Activated CD8-positive, alpha-beta memory T cell treated with anti-CD3 and anti-CD28 coated beads, Interleukin-2, amount 10 ng/mL, durations not matched to agents 7 days and 5 days (primary cell): ENCODE measurements at places on chromosomes 11 and 22. TPM values are rescaled to one million over a fixed set of nuclear protein-coding genes. Genes with fewer than 3 reads are reported as not detected.

DNA sequence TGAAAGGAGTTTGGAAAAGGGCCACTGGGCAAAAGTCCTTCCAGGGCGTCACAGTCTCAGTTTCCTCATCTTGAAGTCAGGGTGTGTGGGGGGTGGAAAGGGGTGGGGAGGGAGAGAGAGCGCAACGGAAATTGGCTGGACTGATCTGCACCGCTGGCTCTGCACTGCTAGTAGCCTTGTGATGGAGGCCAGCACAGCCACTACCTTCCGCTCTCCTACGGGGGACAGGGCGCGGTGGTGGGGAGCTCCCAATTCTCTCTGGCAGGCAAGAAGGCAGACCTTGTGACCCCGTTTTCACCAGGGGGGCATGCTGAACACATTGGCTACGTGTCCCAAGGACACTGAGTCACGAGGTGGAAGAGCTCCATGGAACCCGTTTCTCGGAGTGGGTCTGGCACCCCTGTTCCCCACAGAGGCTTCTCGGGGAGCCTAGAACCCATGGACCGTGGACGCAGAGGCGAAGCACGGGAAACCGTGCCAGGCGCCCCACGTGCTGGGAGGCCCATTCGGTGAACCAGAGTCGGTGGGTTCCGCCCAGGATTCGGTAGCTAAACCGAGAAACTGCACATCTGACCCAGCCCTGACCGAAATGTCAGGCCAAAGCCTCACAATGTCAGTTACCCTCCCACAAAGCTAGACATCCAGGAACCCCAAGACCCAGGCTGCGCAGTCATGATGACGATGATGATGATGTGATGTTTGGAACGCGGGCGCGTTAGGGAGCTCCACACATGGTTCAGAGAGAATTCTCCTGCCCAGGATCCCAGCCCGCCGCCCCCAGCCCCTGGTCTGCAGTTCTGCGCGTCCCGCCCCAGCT, 28.3 kb upstream of the WNT11 start:
- H3K27ac ChIP-seq = peak overlapping the region; percentile 95
- H3K36me3 ChIP-seq = no peaks in the 10 kb centered on the region
- H3K27me3 ChIP-seq = peaks cover 17% of the 10 kb centered on the region
- DNase-seq = peak; percentile 61
- H3K4me1 ChIP-seq = peaks cover 53% of the 10 kb centered on the region

DNA sequence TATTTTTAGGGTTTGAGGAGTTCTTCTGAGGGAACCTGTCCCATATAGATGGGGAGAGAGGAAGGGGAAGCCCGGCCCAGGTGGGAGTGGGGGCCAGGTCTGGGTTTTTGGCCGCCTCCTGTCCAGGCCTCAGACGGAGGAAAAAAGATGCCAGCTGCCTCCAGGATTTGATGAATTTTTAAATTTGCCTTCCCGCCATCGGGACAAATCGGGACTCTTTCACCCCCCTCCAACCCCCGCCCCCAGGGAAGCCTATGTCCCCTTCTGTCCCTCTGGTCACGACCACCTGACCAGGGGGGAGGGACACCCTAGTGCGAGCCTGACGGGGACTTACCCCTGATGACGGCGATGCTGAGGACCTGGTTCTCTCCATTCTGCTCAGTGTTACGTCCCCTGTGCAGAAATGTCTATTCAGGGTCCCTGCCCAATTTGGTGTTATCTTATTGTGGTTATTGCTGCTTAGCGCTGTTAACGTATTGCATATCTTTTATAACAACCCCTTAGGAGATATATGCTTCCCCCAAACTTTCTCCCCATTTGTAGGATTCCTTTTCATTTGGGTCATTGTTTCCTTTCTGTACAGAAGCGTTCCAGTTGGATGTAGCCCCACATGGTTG, 115.9 kb upstream of the GRK3 start:
- no peaks in the 10 kb centered on the region for H3K27me3 ChIP-seq
- H3K4me3 ChIP-seq = peak overlapping the region; percentile 83
- DNase-seq = peak; percentile 56
- peaks cover 46% of the 10 kb centered on the region for H3K4me1 ChIP-seq
- H3K27ac ChIP-seq = peak overlapping the region; percentile 89
- peaks cover 18% of the 10 kb centered on the region for H3K36me3 ChIP-seq

GRCh38 chr22:44133901-44134571, 46.7 kb upstream of the PARVG start:
- no peak overlapping the region for H3K27ac ChIP-seq
- H3K36me3 ChIP-seq = peaks cover 52% of the 10 kb centered on the region
- no peak for DNase-seq
- no peaks in the 10 kb centered on the region for H3K27me3 ChIP-seq
- H3K4me3 ChIP-seq = no peak overlapping the region

DNA sequence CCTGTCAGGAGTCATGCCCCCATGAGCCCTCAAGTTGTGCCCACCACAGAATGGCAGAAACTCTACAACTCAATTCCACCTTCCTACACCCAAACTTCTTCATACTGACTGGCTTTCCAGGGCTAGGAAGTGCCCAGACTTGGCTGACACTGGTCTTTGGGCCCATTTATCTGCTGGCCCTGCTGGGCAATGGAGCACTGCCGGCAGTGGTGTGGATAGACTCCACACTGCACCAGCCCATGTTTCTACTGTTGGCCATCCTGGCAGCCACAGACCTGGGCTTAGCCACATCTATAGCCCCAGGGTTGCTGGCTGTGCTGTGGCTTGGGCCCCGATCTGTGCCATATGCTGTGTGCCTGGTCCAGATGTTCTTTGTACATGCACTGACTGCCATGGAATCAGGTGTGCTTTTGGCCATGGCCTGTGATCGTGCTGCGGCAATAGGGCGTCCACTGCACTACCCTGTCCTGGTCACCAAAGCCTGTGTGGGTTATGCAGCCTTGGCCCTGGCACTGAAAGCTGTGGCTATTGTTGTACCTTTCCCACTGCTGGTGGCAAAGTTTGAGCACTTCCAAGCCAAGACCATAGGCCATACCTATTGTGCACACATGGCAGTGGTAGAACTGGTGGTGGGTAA, at the start of gene OR52W1:
OR52W1 (plus strand) TSS at position 51 of the 637 bp plus-strand sequence; CDS start at position 51, 0 bp downstream.
- DNase-seq = no peak
- H3K36me3 ChIP-seq = peaks cover 16% of the 10 kb centered on the region
- H3K27ac ChIP-seq = no peak within 1 kb of the TSS
- peaks cover 3% of the 10 kb centered on the region for H3K27me3 ChIP-seq
- H3K4me1 ChIP-seq = peaks cover 58% of the 10 kb centered on the region

GRCh38 chr11:126992804-126993111, 7.8 kb downstream of the KIRREL3 start:
- peaks cover 12% of the 10 kb centered on the region for H3K27me3 ChIP-seq
- no peaks in the 10 kb centered on the region for H3K36me3 ChIP-seq
- no peaks in the 10 kb centered on the region for H3K4me1 ChIP-seq
- no peak for DNase-seq

- H3K4me1 ChIP-seq = peaks cover 13% of the 10 kb centered on the region
- H3K27me3 ChIP-seq = no peaks in the 10 kb centered on the region
- no peak overlapping the region for H3K4me3 ChIP-seq
- DNase-seq = no peak
- no peak overlapping the region for H3K27ac ChIP-seq
Observed at GRCh38 chr11:74633406-74634393, 41.3 kb downstream of the POLD3 start.

GRCh38 chr22:23158516-23159290, 13.4 kb downstream of the RAB36 start:
- H3K36me3 ChIP-seq = no peaks in the 10 kb centered on the region
- no peaks in the 10 kb centered on the region for H3K4me1 ChIP-seq
- H3K27ac ChIP-seq = no peak overlapping the region
- DNase-seq = no peak
- no peaks in the 10 kb centered on the region for H3K27me3 ChIP-seq

DNA sequence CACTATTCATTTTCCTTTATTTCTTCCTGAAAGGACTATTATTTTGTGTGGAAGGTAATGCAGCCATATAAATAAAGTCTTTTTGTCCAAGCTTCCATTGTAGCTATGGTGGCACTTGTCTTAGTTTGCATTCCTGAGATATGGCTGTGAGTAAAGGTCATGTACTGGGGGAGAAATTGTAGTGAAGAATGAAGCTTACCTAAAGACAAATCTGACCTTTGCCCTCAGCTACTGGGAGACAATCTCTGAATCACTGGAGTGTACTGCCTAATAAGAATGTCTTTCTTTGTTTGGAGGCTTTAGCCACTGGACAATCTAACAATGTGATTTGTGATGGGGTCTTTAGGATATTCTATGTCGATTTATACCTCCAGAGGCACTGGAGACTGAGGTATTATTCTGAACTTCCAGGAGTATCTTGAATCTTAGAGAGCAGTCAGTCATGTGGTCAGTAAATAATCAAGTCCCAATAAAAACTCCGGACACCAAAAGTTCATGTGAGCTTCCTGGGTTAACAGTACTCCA, 39.7 kb upstream of the OR5AK2 start:
- H3K4me1 ChIP-seq = no peaks in the 10 kb centered on the region
- no peaks in the 10 kb centered on the region for H3K27me3 ChIP-seq
- H3K36me3 ChIP-seq = no peaks in the 10 kb centered on the region
- no peak for DNase-seq
- no peak overlapping the region for H3K4me3 ChIP-seq

GRCh38 chr11:1201395-1202153, 21.3 kb upstream of the MUC5B start:
- no peaks in the 10 kb centered on the region for H3K27me3 ChIP-seq
- H3K4me3 ChIP-seq = no peak overlapping the region
- no peaks in the 10 kb centered on the region for H3K36me3 ChIP-seq
- no peak for DNase-seq
- no peaks in the 10 kb centered on the region for H3K4me1 ChIP-seq

DNA sequence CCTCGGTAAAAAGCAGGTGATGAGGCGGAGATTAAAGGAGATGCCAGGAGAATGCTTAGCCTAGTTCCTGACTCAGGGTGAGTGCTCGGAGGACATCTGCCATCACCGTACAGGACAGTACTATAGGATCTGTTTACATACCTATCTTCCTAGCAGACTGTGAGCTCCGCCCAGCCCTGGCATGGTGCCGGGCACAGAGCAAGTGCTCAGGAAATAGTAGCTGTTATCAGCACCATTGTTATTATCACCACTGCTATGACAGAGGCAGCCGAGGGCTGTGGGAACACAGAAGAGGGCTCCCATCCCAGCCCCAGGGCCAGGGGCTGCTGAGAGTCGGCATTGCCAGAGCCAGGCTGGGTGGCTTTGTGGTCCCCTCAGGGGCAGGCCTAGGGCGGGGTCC, 642 bp upstream of the SEPTIN3 start:
- H3K4me1 ChIP-seq = peaks cover 3% of the 10 kb centered on the region
- no peaks in the 10 kb centered on the region for H3K36me3 ChIP-seq
- peaks cover 5% of the 10 kb centered on the region for H3K27me3 ChIP-seq
- no peak for DNase-seq
- H3K4me3 ChIP-seq = no peak overlapping the region

DNA sequence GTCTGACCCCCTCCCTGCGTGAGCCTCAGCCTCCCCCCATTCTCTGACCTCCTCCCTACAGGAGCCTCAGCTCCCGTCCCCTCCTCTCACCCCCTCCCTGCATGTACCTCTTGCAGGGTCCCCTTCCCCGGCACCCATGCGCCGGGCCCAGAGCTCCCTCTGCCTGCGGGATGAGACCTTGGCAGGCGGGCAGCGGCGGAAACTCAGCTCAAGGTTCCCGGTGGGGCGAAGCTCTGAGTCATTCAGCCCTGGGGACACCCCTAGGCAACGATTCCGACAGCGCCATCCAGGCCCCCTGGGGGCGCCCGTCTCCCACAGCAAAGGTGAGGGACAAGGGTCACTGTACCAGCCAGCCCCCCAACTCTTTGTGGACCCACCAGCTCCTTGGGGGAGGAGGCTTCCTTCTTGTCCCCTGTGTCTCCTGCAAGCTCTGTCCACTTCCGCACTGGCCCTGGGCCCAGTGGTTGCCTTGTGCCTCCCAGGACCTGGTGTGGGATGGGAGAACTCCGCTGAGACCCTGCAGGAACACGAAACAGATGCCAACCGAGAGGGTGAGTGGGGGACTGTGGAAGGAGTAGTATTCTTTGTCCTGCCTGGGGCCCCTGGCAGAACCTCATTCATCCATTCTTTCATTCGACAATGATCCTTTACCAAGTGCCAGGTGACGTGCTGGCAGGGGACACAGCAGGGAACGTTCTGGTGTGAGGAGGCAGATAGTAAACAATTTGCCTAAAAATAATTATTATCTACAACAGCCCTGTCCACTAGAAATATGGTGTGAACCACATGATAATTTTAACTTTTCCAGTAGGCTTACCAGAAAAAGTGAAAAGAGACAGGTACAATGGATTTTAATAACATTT, 3.7 kb upstream of the RPS6KA4 start:
- H3K4me1 ChIP-seq = peaks cover 28% of the 10 kb centered on the region
- peaks cover 2% of the 10 kb centered on the region for H3K36me3 ChIP-seq
- no peak overlapping the region for H3K4me3 ChIP-seq
- DNase-seq = no peak
- H3K27ac ChIP-seq = no peak overlapping the region
- no peaks in the 10 kb centered on the region for H3K27me3 ChIP-seq

DNA sequence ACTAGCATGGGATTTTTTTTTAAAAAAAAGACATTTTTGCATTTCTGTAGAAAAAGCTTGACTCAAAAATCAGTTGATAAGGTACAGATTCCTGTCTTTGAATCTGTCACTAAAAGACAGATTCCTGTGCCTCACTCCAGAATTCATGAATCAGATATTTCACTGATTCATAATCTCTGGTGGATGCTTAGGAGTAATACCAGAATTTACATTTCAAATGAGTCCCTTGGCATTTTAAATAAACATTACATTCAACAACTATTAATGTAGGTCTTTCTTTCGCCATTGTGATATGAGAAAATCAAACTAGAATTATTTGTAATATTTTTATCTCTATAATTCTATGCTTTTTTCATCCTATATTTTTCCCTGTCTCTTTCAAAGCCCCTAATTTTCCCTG, 128.3 kb downstream of the APIP start:
- H3K4me3 ChIP-seq = no peak overlapping the region
- no peak overlapping the region for H3K27ac ChIP-seq
- H3K27me3 ChIP-seq = peaks cover 24% of the 10 kb centered on the region
- H3K36me3 ChIP-seq = no peaks in the 10 kb centered on the region
- no peak for DNase-seq
- peaks cover 7% of the 10 kb centered on the region for H3K4me1 ChIP-seq

Gene MS4A3
- total RNA-seq = not detected

Gene SEPTIN5
- total RNA-seq = 0.30 TPM

Gene TRIM34
- 16.1 TPM for total RNA-seq

Gene LRRN4CL
- total RNA-seq = 0.14 TPM

Gene PTPRJ
- total RNA-seq = 74.3 TPM

Gene MLC1
- 2.9 TPM for total RNA-seq

Gene MRGPRX3
- total RNA-seq = not detected
